Hypothalamus (tissue), 51 donors: ENCODE measurements at places on chromosomes 13 and 19.

- DNase-seq, result no peak
Measured at GRCh38 chr13:39455521-39456175, 147.3 kb downstream of the LHFPL6 start.

DNA sequence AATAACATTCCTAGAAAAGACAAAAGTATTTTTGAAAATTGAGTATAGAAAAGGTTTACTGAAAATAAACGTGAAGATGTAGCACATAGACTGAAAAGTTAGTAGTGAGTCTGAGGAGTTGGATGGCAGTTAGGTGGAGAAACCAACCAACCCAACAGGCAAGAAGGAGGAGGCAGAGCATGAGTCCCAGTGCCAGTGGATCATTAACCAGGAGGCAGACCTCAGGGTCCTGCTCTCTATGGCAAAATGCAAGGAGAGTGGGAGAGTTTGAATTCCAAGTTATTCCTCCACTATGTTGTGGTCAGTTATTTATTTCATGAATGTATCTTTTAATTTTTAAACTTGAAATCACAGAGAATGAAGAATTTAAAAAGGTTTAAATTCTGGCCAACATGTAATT lies 446.4 kb downstream of the GPC6 start:
- no peak for DNase-seq

GRCh38 chr13:76684336-76684735 lies 201.9 kb downstream of the KCTD12 start:
- no peak for DNase-seq

GRCh38 chr19:48558018-48558684 lies 6.2 kb downstream of the SULT2B1 start:
- DNase-seq, result no peak

DNA sequence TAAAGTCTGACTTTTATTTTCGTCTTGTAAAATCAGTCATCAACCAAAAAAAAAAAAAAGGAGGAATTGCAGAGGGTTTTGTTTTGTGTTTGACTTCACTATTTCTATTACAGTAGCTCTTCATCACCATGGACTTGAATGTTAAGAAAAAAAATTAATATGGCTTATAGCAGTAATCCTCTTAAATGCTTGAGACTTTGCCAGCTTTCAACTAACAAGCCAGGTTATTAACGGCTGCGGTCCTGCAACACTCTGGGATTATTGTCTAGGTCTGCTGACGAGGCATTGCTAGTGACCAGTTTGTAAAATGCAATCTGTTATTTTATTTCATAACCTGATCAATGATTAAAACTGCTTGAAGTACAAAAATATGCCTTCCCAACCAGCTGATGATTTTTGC lies 647.2 kb upstream of the KLHL1 start:
- DNase-seq, result no peak

DNA sequence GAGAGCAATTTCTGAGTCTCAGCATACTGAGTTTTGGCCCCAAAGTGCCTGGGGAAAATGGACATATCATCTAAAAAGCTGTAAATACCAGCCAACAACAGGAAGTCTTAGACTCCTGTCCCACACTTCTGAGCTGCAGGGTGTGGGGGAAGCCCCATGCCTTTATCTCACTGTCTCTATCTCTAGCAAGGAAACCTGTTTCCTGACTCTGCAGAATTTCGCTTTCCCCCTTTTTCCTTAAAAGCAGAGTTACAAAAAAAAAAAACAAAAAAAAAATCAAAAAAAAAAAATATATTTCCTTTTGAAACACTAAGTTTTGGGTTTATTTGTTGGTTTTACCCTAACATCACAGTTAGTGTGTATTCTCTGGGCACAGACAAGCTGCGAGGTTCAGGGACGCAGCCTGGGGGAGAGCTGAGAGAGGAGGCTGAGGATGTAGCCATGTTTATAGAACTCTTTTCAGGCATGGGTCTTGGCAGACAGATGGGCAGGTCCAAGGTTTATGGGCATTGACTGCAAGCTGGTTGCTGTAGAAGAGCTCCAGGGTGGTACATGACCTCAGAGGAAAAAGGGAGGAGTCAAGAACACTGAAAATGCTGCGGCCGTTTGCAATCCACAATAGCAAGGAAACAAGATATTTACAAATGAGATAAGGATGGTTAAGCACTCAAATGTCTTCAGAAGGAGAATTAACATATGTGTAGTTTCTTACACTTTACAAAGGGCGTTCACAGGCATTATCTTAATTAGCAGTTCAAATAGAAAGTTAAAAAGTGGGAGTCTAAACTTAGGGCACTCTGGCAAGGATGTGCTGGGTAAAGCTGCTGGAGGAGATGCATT lies 4.9 kb downstream of the MBNL2 start:
- no peak for DNase-seq

GRCh38 chr13:20124303-20124702 lies 36.5 kb downstream of the GJA3 start:
- DNase-seq, result no peak

DNA sequence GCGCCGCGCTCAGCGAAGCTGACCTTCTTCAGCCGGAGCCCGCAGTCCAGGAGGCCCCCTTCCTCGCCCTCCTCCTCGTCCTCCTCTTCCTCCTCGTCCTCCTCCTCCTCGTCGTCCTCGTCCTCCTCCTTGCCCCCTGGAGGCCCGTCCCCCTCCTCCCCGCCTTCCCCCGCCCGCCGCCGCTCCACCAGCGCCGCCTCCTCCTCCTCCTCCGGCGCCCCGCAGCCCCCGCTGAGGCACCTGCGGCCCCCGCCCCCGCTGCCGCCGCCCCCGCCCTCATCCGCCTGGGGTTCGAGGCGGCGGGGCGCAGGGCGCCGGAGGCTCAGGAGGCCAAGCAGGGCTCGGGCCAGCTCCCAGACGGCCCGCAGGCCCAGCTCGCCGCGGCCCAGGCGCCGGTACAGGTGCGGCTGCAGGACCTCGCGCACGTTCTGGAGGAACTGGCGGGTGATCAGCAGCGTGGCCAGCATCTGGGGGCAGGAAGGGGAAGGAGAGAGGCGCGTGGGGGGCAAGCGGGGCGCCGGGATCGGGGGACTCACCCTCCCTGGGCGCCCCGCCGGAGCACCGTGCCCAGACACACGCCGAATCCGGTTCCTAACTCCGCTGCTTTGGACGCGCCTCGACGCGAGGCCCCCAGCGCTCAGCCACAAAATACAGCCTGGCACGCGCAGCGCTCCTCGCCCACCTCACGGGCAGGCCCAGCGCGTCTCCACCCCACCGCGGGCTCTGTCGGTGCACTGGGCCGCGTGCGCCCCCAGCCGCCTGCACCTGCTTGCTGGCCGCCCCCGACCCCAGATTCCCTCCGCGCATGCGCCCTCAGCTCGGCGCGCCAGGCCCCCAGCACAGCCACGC lies 5.9 kb downstream of the ANO8 start:
- DNase-seq, result no peak

- no peak for DNase-seq
Measured at GRCh38 chr19:2529473-2529918, 53.6 kb downstream of the GADD45B start.

DNA sequence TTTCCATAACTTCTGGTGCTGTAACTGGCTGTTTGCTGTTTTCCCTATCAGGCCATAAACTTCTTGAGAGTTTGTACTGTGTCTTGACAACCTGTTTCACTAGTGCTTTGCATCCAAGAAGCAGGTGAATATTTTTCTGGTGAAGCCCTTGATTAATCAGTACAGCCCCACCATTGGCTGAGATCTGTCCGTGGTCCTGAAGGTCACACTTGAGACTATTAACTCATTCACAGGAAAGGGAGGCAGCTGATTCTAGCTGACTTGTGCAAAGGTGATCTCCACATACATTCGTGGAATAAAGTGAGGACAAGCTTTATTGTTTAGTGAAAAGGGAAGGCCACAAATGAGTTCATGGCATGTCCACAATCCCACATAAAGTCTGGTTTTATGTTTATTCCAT lies 61.4 kb upstream of the ZNF835 start:
- DNase-seq, result no peak

DNA sequence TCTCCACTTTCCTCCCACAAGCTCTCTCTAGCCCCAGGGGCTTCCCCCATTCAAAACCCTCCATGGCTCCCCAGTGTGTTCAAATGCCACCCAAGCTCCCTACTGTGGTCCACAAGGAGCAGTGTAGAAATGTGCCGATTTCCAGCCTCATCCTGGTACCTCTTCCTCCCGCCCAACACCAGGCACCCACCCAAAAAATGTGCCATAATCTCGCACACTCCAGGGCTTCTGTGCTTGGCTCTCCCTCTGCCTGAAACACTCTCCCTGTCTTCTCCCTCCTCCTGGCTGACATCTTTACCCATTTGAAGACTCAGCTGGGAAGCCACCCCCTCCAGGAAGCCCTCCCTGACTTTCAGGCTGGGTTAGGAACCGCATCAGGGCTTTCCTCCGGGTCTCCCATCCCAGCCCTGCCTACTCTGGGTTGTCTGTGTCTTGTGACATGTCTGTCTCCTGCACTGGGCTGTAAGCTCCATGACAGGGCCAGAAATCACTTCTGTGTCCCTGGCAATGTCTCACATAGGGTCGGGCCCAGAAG lies 16.6 kb upstream of the MEIS3 start:
- DNase-seq, result no peak

- DNase-seq, result peak; percentile 71
Measured at GRCh38 chr13:80341101-80341755, at the start of gene SPRY2. Gene SPRY2 (minus strand): TSS chr13:80341126. CDS start chr13:80337705, 3,421 bp downstream.

DNA sequence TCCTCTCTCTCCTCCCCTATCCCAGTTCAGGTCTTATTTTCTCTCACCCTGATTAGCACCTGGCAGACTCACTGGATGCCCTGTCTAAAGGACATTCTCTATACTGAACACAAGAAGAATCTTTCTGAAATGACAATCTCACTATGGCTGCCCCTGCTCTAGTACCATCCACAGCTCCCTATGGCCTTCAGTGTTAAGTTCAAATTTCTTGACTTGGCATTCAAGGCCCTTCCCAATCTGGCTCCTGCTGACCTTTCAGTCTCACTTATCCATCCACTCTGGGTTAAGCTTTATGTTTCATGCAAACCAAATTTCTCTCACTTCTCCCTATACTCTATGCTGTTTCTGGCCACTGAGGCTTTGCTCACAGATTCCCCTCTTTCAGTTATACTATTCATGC lies 34.2 kb downstream of the MBD3L1 start:
- no peak for DNase-seq

- DNase-seq, result no peak
Measured at GRCh38 chr13:114315074-114315785, 927 bp downstream of the CHAMP1 start.

DNA sequence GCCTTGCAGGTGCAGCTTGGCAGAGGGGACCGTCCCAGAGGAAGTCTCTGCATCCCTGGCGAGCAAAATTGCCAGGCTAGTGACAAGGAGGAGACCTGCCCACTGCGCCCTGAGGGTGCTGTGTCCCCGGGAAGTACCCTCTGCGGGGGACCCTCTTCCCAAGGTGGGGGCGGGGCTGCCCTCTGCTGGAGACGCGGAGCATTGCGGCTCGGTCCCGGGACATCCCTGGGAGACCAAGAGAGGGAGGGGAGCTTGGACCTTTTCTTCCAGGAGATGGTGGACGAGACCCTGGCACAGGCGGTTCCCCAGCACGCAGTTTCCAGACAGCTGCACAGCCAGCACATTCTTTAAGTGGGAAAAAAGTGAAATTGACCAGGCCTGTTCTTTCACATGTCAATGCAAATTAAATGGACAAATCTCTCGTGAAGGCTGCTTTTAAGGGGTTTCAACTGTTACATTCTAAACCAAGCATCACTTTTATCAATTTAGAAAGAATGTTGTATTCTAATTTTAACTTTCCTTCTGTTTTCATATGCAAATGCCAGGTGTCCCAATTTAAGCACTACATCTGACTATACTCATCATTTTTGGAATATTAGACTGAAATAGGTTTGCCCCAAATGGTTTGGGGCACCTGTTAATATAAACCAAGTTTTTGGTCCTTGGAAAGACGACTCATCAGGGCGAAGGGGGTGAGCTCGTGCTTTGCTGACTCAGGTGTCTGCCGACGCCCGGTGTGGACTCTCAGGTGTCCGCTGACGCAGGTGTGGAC lies 60.7 kb downstream of the MCF2L start:
- DNase-seq, result no peak

DNA sequence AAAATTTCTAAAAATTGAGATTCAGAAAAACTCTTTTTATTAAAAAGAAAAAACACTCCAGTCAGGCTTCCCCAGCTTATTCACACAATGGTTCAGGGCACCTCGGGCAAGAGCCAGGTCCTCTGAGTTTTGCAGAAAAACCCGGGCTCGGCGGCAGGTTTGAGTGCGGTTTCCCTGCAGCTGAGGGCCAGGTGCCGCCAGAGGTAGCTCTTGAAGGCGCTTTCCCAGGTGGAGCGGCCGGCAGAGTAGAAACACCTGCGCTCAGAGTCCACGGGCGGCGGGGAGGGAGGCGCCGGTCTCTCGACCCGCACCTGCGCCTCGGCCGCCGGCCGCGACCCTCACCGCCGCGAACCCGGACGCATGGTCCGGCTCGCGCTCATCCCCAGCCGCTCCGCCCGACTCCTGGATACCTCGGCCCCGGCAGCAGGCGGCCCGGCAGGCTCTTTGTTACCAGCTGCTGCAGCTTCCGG lies 444 bp downstream of the PROSER1 start:
- no peak for DNase-seq

- no peak for DNase-seq
Measured at GRCh38 chr13:99323488-99323887, 16.3 kb upstream of the GPR183 start.

DNA sequence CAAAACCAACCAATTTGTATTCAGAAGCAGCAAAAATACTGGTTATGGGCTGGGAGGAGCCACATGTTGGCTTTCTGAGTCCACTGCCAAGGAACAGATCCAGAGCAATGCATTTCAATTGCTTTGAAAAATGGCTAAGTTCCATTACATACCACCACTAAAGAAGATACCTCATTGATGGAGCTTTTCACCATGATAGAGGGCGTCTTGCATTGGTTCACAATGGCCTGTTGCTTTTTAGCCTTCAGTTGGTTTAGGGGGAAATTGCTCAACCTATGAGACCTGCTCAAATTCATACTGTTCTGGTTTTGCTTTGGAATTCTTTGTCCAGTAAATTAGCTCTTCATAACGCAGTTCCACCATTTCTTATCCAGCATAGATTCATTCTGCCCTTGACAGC lies 21.2 kb upstream of the CPB2 start:
- no peak for DNase-seq

- no peak for DNase-seq
Measured at GRCh38 chr19:317710-318508, 26.7 kb downstream of the MIER2 start.

DNA sequence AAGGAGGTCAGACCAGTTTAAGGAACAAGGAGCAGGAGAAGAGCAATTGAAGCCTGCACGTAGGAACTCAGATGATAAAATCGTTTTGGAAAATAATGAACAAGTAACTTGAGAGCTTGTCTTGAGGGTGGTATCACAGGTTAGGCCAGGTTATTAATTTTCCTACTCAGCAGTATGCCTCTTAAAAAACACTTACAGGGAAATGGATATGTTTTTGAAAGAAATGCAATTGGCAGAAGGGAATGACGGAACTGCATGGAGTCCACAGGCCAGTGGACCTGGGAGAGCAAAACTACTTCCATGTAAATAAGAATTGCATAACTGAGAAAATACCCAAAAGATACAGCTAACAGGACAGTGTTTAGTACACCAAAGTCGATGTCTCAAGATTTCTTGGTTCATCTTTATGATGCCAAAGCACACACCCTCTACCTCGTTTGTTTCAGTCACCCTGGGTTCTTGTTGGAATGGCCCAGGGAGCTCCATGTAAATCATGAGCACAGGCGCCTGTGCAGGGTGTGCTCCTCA lies 35.2 kb downstream of the MBNL2 start:
- no peak for DNase-seq

GRCh38 chr19:964761-965694 lies 19.1 kb upstream of the WDR18 start:
- no peak for DNase-seq
